ENCODE measurements at places on chromosomes 16 and 17.
A peak's percentile ranks its signal among the peaks of the same experiment; 100 is the strongest.

DNA sequence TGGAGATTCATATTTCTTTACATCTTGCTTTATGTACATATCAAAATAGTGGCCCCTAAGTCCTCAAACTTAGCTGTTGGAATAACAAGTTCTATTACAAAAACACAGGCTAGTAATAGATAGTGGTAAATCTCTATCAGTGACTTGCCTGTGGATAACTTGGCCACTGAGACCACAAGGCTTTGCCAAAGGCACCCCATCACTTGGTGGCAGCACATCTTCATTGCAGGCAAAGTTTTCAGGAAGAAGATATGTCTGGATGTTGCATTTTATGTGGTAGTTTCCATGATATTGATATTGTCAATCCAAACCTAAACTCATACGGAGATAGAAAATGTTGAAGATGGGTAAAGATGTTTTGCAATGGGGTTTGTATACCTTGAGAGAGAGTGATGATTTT lies 58.5 kb downstream of the KNOP1 start:
- DNase-seq: no peak

- no peak for DNase-seq
These were observed 66.1 kb upstream of the SIAH1 start for GRCh38 chr16:48451323-48451722.

DNA sequence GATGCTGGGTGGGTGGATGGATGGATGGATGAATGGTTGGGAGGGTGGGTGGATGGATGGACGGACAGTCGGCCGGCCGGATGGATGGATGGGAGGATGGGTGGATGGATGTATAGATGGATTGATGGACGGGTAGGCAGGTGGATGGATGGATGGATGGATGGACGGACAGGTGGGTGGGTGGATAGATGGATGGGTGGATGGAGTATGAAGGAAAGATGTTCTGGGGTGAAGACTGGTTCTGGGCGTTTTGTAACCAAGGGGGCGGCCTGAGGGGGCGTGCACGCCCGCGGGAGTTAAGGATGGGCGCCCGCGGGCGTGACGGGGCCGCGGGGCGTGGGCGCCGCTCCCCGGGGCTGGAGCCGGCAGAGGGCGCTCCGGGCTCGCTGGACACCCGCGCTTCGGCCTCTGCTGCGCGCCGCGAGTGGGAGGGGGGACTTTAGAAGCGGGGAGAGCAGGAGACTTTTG lies at the start of gene NECAB2:
Gene NECAB2 (plus strand): TSS at position 407 of the 468 bp plus-strand sequence. CDS start 405 bp downstream, outside the sequence.
- no peak for DNase-seq

DNA sequence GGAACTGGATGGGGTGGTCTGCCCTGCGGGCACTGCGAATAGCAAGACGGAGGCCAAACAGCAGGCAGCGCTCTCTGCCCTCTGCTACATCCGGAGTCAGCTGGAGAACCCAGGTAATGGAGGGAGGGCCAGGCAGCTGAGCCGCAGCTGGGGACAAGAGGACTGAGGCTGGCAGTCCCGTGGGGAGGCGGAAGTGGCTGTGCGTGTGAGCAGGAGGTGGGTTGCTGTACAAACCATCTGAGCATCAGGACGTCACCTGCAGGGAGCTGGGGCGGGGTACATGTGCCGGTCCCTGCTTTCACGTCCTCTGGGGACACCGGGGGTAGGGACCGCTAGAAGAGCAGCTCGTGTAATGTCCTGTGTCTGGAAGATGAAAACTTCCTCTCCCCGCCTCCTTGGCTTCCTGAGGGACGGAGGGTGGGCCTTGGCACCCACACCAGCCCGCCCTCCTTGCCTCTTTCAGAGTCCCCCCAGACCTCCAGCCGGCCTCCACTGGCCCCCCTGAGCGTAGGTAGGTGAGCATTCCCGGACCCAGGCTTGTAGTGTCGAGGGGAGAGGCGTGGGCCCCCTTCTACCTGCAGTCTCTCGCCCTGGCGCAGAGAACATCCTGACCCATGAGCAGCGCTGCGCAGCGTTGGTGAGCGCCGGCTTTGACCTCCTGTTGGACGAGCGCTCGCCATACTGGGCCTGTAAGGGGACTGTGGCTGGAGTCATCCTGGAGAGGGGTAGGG lies 3.7 kb downstream of the ADAD2 start:
- no peak for DNase-seq

DNA sequence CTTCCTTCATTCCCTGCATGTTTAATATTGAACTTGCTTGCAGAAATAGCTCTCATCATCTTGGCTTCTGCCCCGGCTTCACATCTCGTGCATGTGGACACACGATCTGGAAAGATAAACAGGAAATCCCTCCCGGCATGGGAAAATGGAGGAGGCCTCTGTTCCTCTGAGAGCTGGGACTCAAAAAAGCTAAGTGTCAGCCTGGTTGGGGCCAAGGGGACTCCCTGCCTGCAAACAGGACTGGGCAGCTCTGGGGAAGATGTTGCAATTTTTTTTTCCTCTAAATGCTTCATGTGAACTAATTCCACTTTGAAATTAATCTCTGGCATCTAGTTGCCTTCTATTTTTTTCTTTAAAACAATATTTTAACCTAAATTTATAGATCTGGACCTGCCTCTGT lies 24.8 kb downstream of the ITPRIPL2 start:
- DNase-seq: peak; percentile 86

GRCh38 chr17:17466511-17466910 lies 10.3 kb upstream of the MED9 start:
- no peak for DNase-seq

GRCh38 chr17:56499799-56500388 lies 93.6 kb upstream of the NOG start:
- DNase-seq: peak; percentile 30

DNA sequence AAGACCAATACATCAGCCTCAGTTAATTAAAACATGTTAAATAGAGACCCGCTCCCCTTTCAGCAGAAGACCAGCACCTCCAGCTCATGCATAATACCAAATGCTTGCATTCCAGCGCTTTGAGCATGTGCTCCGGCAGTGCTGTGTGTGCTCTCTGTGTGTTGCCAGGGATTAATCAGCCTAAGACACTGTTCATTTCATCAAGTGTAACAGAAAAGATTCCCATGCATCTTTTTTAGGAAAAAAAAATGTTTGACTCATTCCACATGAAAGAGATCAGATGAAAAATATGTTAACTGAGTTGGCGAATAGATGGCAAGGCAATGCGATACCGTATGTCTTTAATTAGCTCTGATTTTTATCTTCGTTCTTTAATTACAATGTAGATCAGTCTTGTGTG lies 187.6 kb downstream of the RPTOR start:
- DNase-seq: no peak

- no peak for DNase-seq
These were observed 501.6 kb upstream of the PSMD7 start for GRCh38 chr16:73794994-73795393.

DNA sequence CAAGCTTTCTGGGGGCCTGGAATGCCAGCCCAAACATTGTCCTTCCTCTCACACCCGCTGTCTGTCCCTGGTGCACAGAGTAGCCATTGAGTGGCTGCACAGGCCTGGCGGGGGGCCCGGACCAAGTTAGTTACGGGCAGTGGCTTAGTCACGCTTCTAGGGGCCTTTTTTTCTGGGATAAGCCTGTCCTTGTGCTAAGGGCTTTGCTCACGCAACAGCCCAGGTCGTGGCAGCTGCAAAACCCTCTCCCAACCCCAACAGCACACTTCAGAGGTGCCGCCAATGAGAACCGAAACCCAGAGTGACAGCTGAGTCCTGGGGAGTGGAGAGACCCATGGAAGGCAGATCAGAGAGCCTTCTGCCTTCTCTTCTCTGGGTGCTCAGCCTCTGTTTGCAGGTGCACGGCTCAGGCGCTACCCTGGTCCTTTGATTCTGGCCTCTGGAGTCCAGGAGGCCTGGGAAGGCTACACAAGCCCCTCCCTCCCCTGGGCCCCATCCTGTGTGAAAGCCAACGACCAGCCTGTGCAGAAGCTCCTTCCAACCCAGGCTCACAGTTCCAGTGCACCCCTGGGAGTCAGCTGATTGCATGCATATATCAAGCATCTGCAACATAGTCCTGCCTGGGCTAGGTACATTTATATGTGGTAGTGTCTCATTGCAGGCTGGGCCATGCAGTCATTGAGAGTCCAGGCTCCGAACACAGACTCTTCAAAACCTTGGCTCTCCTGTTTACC lies 9.1 kb downstream of the WSCD1 start:
- DNase-seq: no peak

DNA sequence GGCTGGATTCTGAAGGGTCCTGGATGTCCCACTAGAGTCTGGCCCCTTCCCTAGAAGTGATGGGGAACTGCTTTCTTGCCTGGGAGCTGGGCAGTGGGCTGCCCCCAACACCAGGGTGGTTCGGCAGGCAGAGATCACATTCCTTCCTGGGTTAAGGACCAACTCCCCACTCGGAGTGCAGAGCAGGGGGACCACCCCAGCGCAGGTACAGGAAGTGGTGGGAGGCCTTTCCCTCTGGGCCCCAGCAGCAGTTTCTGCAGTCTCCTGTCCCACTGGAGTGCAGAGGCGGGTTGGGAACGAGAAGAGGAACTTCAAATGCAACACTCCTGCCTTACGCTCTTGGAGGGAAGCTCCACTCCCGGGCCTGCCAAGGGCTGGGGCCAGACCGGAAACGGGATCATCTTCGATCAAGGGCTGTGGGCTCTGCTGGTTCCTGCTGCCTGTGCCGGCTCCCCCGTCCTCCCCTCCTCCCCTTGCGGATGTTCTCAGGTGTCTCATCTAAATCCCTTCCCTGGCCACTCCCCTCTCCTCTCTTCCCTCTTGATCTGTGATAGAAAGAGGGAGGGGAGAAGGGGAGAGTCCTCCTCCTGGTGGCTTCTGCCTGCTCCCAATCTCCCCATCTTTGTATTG lies 9.0 kb upstream of the NGFR start:
- no peak for DNase-seq

- peak; percentile 91 for DNase-seq
These were observed 16.7 kb downstream of the UNC13D start for GRCh38 chr17:75827308-75828075.

GRCh38 chr17:6488008-6488539 lies 43.8 kb downstream of the PIMREG start:
- no peak for DNase-seq

- no peak for DNase-seq
These were observed 5.3 kb downstream of the TMEM97 start for GRCh38 chr17:28324267-28324745.

DNA sequence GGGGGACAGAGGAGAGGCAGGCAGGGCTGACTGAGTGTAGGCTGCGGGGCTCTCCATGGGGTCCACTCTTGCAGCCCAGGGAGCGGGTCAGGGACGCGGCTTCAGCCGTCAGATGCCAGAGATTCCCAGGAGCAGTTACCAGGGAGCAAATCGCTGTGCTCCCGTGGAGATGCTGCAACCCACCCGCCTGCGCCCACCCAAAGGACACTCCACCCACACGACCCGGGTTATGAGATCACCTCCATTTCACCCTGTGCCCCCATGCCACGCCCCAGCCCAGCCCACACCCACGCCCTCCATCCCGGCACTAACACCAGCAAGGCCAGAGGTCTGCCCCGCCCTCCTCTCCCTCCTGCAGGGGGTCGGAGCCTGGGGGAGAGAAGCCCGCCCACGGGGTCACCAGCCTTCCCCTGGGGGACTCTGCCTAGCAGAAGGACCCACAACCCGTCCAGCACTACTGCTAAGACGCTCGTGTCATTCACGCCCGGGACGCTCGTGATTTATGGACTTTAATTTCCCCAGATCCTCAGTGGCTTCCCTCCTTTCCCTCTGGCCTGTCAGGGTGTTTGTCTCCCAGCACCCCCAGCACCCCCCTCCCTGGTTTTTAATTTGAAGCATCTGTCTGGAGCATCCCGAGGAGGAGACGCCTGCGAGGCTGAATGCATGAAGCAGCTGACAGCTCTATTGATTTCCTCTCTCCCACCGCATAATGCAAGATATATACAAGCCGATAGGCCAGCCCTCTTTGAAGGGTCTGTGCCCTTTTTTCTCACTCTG lies 6.7 kb upstream of the RPL38 start:
- DNase-seq: no peak

DNA sequence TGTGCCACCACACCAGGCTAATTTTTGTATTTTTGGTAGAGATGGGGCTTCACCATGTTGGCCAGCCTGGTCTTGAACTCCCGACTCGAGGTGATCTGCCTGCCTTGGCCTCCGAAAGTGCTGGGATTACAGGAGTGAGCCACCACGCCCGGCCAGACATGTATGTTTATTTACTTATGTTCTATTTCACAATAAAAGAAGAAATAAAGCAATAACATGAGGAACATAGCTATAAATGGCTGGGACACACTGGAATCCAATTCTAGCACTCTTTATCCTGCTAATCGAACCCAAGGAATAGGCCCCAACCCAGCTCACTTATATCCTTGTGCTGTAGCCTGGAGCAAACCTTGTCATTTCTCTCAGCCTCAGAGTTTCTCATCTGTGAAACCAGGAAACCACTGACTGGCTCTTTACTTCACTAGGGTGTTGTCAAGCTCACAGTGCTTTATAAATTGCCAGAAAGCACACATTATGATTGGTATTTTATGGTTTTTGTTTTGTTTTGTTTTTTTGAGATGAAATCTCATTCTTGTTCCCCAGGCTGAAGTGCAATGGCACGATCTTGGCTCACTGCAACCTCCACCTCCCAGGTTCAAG lies 4.3 kb upstream of the ODAD4 start:
- DNase-seq: no peak

GRCh38 chr17:45104907-45105624 lies 27.2 kb downstream of the PLCD3 start:
- DNase-seq: no peak

DNA sequence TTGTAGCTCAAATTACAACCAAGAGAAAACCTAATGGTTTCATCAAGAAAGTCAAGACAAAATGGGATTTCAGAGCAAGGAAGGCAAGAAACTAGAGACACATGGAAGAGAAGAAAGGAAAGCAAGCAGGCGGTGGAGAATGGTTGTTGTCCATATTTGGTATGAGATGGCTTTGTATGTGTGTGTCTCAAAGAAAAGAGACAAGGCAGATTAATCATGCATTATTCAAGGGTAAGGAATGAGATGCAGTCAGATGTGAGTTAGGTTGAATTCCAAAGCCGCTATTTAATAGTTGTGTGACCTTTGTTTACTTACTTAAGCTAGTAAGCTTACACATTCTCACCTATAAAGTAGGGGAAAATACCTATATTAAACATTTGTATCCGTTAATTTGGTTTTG lies 1029.6 kb downstream of the CDH11 start:
- DNase-seq: peak; percentile 67

GRCh38 chr17:6101706-6102105 lies 31.5 kb downstream of the WSCD1 start:
- DNase-seq: no peak

- peak; percentile 97 for DNase-seq
These were observed 10.2 kb upstream of the PRSS22 start for GRCh38 chr16:2867987-2868789.

DNA sequence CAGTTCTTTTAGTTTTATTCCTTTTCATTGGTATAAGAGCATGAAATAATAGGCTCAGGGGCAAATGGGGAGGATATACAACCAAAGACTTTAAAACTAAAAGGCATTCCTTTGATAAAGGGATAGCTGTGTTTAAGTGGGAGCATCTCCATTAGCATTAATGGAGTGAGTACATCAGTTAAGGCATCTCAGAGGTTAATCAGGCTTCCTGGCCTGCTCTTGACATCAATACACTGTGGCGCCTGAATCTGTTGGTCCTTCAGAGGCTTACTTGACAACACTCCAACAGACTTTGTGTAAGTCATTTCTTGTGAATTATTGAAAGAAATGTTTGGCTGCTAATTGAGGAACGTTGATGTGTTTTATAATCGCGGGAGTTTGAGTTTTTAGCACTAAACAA lies 230.7 kb downstream of the BCAS3 start:
- DNase-seq: no peak

GRCh38 chr17:67262435-67263117 lies 17.6 kb upstream of the HELZ start:
- no peak for DNase-seq
